ENCODE measurements at places on chromosomes 5 and 9.

DNA sequence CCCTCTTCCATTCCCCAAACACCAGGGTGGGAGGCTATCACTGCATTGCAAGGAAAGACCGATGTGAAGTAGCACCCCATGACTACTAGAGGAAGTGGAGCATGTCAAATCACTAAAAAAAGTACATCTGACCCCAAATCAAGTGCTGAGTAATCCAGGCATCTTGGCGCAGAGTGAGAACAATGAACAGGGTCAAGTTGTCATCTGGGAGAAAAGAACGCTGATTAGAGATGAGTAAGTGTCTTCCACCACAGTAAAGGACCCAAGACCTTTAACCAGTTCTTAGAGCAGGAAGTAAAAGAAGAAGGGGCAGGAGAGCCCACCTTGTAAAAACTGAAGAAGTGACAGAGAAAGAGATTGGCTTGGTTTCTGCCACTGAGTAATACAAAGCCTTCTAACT, 75.0 kb upstream of the RAD23B start:
- DNase-seq = no peak

DNA sequence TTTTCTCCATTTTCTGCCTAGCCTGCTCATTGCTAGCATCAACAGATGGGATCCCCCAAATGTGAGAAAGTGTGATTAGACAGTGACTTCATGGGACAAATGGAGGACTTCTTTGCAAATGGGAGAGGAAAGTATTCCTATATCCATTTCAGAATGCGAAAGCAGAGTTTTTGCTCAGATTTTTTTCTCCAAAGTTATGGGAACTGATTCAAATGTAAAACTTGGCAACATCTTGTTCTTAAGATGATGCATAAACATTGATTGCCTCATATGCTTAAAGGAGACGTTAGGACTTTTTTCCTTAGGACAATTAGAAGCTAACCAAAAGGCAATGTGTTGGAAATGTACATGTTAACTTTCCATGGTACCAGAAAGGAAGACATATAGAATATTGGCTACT, 704.3 kb upstream of the ZNF608 start:
- no peak for DNase-seq

DNA sequence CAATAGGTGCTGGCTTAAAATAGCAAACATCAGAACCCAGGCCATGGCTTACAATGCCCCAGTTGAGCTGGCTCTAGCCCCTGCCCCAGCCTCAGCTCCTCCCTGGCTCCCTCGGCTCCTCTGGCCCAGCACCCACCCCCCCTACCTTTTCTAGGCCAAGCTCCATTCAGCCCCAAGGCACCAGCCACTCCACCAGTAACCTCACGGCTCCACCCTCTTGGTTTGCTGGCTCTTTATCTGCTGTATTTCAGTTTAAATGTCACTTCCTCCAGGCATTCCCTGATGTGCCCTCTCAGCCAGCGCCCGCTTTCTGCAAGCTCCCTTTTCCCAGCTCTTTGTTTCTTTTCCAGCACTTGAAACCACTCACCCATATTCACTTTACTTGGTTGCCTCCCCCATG, 10.6 kb downstream of the C1QTNF2 start:
- DNase-seq = no peak

- no peak for DNase-seq
These were observed 766.9 kb upstream of the ADAMTS16 start for GRCh38 chr5:4373051-4373820.

- DNase-seq = no peak
These were observed 104.0 kb downstream of the EBF1 start for GRCh38 chr5:158995694-158996173.

GRCh38 chr9:135874859-135875258, 32.5 kb downstream of the CAMSAP1 start:
- no peak for DNase-seq

DNA sequence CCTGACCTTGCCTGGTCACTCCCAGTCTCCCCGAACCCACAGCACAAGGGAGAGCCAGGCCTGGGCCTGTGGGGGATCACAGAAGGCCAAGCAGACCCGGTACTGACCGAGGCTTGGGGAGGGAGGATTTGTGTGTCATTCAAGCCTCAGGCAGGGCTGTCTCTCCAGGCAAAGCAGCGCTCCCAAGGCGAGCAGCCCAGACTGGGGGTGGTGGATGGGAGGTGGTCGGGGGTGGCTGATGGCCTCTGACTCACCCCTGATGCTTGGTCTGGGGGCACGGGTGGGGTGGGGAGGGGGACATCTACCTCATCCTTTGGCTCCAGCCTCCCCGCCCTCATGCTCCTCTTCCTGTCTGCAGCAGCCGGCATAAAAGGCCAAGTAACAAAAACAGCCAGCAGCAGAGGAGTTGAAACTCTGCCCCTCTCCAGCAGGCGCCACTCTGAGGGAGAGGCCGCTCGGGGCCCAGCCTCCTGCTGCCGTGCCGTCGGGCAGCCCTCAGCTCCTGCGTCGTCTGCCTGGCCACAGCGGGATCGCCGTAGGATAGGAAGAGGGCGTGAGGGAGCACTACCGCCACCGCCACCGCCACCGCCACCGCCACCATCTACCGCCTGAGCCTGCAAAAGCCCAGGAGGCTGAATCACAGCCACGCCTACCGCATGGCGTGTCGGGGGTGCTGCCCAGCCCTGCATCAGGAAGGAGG, 166.0 kb downstream of the OLFM1 start:
- DNase-seq = no peak

DNA sequence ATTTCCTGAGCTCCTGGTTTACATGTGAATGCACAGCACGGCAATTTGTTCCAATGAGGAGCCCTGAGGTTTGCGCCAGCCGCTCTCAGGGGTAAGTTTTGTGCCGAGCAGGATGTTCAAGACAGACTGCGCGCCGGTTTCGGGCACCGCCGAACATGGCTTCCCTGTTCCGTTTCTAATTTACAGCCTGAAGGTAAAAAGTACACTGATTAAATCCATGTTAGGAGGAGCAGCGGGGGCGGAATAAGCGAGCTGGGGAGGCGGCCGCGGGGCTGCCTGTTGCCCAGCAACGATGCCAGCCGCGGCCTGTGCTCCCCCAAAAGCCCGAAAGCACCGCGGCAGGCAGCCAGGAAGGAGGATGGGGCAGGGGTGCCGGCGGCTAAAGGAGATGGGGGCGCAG, 6.4 kb downstream of the SOWAHA start:
- DNase-seq = no peak
